Fibroblast of skin of abdomen (primary cell): ENCODE measurements at places on chromosomes 11 and 22.

DNA sequence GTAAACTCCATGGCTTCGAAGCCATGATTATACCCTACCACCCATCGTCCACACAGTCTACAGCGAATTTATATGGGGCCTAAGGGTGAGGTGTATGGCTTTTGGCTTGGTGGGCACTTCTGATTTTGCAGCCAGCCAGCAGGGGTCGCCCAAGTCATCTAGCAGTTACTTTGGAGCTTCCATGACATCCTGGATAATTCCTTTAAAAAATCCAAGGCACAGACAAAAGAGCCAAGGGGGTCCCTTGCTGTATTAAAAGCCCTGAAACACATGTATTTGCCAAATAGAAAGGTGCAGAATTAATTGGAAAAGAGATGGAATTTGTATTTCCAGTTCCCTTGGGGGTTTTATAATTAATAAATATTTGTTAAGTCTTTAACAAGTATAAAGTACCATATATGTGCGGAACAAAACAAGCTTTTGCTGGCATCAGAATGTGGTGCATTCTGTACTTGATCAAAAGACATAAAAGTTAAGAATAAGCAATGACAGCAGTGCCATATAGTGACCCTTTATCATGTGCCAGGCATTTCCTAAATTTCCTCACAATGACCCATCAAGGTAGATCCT, 132.8 kb upstream of the PITPNB start:
- DNase-seq, result peak; percentile 69

- DNase-seq, result no peak
Measured at GRCh38 chr11:1121331-1121812, 36.4 kb upstream of the MUC5AC start.

DNA sequence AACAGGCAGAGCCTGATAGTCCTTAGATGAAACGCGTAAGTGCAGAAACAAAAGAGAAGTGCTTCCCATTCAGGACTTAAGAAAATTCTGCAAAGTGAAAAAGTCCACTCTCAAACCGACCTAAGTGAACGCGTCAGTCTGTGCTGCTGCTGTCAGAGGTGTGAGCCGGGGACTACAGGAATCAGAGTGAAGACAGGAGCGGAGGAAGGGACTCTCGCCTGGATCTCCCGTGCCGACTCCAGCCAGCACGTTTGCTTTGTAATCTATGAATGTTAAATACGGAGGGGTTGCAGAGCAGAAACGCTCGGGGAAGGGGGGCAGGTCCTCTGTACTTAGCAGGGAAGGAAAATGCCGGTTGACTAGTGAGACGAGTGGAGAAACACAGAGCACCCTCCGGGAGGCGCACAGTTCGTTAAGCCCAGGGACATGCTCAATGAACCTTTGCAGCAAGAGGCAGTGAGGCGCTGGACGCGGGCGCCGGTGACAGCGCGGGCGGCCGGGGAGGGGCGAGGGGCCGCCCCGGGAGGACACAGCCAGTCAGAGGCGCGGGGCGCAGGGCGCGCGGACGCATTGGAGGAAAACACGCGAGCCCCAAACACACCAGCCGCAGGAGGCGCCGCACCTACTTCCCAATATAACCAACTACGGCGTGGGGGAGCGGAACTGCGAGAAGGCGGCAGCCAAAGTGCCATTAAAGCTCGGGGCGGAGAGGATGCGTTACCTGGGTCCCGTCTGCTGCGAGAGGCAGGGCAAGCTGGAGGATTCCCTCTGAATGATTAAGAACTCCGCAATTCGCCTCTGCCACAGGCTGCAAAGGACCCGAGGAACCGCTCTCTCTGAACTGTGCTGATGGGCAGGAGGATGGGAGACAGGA, at the start of gene CNTN5:
CNTN5 (plus strand) TSS at position 598 of the 874 bp plus-strand sequence.
- peak; percentile 20 for DNase-seq

DNA sequence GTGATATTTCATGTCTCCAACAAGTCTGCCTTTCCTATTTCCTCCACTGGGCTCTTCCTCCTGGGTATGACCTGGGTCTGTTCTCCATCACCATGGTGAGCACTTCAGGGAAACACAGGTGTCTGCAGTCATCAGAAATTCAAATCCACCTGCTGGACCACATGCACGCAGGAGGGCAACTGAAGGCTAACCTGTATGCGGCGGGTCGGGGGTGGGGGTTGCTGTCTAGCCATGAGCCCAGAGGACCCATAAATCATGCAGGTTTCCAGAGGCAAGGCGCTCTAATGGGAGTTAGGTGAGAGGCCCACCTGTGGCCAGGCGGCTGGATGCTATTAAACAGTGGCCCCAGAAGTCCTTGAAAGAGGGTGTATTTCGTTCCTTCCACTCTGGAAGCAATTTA, 11.1 kb upstream of the PAMR1 start:
- DNase-seq, result no peak

GRCh38 chr11:18617688-18618341, 16.3 kb downstream of the SPTY2D1 start:
- DNase-seq, result peak; percentile 45

GRCh38 chr22:44985906-44986527, 23.8 kb downstream of the PHF21B start:
- no peak for DNase-seq

DNA sequence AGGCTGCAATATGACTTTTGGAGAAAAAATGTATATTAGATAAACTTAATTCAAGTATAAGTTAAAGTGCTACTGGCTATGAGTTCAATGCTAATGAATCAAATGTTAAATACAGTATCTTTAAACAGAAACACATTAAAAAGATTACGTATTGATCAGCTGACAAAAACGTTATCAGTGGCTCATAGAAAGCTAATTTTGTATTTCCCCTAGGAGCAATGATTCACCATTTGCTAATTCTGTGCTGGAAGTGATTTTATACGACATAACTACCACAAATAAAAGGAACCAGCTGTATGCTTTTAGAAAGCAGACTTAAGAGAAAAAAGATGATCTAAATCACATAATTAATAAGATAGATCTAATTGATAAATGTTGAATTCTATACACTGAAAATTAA, 43.6 kb downstream of the MRE11 start:
- DNase-seq, result peak; percentile 23

DNA sequence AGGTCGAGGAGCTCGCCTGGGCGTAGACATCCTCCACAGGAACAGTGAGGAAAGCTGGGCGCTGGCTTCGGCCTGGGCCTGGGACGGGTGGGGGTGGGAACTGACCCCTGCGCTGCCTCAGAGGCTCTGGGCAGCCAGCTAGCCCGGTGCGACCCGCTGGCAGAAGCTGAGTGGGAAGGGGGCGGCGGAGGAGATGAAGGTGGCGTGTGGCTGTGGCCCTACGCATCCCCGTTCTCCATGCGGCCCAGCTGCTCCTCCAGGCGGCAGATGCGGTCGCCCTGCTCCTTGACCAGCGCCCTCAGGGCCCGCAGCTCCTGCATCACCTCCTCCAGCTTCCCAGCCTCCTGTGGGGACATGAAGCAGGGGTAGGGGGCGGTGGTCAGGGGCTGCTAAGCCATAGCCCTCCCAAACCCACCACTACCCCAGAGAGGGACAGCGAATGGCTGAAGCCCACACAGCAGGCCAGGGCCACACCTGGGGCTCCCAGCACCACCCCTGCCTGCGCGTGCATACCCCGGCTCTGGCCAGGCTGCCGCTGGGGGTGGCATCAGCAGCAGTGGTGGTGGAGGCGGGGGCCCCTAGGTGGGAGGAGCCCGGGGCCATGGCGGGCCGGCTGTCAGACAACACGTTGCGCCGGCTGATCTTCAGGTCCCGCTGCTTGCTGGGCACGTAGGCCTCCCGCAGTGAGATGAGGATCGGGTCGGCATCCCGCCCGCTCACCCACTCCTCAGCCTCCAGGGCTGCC, 848 bp upstream of the PTPRCAP start:
- DNase-seq, result no peak

DNA sequence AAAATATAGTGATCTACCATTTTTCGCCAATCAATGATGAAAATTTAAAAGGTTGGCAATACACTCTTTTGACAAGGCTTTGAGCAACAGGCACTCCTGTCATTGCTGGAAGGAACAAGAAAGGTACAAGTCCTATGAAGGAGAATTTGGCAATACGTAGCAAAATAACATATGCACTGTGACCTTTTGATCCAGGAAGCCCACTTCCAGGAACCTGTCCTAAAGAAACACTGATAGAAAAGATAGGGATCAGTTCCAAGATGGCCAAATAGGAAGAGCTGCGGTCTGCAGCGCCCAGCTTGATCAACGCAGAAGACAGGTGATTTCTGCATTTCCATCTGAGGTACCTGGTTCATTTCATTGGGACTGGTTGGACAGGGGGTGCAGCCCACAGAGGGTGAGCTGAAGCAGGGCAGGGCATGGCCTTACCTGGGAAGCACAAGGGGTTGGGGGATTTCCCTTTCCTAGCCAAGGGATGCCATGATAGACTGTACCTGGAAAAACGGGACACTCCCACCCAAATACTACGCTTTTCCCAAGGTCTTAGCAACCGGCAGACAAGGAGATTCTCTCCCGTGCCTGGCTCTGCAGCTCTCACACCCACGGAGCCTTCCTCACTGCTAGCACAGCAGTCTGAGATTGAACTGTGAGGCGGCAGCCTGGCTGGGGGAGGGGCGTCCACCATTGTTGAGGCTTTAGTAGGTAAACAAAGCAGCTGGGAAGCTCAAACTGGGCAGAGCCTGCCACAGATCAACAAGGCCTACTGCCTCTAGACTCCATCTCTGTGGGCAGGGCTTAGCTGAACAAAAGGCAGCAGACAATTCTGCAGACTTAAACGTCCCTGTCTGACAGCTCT, 69.7 kb upstream of the GALNT18 start:
- no peak for DNase-seq

DNA sequence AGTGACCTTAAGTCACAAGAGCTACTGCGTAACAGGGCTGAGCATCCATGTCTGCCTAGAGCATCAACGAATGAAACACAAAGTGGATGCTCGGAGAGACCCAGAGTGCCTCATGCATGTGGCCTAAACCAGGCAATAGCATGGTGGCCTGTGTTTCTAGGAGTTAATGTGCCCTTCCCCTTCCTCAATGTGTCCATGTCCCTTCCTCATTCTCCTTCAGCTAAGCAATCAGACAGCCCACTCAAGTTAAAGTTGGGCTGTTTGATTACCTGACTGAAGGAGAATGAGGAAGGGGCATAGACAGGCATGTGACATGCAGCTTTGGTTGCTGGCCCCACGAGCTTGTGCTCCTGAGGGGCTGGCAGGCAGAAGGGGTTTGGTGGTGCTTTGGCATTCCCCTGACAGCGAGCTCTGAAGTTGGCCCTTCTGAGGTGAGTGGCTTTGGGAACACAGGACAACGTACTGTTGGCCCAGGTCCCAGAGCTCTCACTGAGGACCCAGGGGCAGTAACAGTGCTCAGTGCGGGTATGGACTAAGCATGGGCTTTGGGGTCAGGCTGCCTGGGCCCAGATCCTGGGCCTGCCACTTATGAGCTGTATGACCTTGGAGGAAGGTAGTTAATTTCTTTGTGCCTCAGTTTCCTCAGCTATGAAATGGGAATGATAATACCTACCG, 46.7 kb downstream of the IRAG1 start:
- no peak for DNase-seq

DNA sequence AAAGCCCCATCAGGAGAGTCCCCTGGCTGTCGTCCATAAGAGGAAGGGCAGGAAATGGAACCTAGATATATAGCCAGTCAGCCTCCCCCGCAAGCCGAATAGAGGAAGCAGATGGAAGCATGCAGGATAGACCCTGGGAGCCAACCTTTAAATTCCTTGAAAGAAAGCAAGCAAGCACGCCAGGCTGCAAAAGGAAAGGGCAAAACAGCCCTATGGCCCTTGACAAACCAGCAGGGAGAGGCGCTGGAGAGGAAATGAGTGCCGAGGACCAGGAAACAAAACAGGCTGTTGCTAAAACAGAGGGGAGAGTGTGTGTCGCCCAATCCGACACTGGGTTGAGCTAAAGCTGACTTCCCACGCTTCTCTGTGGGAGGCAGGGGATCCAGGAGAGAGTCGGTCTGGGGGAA, 203.5 kb upstream of the MTNR1B start:
- DNase-seq, result peak; percentile 60

- no peak for DNase-seq
Measured at GRCh38 chr22:36828815-36829214, 12.0 kb upstream of the PVALB start.

DNA sequence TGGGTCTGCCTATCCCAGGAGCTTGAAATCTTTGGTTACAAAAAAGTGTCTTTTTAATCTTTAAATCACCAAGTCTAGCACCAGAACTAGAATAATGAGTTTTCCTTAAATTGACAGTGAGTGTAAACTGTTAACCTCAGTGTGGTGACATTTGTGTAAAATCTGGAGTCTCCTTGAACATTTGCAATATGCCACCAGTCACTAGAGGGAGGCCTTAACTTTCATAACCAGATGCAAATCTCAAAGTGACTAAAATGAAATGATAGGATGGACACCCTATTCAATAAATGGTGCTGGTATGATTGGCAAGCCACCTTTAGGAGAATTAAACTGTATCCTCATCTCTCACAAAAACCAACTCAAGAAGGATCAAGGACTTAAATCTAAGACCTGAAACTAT, 8.3 kb upstream of the SCGB1D2 start:
- no peak for DNase-seq

- DNase-seq, result no peak
Measured at GRCh38 chr11:115499241-115499799, 4.9 kb downstream of the CADM1 start.

DNA sequence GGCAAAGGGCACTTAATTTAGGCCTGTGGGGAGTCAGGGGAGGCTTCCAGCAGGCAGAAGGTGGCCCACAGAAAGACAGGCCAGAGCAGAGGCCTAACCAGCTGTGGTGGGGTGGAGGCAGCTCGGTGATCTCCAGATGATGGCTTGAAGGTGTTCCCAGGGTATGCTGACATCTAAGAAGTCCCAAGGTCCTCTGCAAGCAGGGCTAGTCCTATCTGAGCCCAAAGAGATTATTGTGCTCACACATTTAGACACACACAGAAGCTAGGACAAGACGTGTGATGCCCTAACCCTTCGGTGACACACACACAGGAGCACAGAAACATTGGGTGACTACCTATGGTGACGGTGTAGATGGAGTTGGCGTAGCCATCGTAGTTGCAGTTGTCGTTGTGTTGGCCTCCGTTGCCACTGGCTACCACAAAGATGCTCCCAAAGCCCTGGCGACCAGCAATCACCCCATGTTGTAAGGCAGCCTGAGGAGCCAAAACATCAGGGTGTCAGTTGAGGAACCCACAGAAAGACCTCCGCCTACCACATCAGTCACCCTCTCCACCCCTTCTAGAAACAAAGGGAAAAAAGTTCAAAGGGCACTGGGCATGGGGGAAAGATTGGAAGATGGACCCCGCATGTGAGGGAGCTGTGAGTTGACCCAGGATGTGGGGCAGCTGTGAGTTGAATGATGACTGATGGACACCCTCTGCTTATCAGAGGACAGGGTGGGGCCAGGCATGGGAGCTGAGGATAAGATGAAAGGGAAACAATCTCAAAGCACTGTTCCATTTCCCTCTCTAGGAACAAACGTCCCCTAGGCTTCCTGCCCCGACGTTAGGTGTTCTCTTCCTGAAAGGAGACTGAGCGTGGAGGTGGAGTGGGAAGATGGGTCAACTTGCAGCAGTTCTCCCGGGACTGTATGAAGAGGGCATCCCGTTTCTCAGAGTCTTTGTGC, 7.9 kb downstream of the PCSK7 start:
- DNase-seq, result no peak

- DNase-seq, result peak; percentile 39
Measured at GRCh38 chr11:46285173-46285572, 7.7 kb downstream of the CREB3L1 start.
